ENCODE measurements at places on chromosomes 5 and 9.

DNA sequence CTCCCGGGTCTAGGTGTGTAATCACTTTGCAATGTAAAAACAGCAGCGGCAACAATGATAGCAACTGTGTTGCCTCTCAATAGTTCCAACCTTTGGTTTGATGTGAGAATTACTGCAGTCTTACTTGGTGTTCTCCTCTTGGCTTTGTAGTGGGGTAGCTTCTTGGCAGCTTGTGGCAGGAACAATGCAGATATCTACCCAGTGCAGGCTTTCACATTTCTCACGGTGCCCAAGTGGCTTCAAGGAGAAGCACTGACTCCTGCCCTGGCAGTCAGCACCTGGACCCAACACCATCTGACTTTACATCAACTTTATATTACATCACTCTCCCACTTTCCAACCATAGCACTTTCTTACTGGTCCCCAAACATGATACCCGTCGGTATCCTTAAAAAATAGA is 28.4 kb upstream of the TIFAB start:
- no peak for DNase-seq

GRCh38 chr5:146273109-146273508 is 65.5 kb upstream of the POU4F3 start:
- no peak for DNase-seq

DNA sequence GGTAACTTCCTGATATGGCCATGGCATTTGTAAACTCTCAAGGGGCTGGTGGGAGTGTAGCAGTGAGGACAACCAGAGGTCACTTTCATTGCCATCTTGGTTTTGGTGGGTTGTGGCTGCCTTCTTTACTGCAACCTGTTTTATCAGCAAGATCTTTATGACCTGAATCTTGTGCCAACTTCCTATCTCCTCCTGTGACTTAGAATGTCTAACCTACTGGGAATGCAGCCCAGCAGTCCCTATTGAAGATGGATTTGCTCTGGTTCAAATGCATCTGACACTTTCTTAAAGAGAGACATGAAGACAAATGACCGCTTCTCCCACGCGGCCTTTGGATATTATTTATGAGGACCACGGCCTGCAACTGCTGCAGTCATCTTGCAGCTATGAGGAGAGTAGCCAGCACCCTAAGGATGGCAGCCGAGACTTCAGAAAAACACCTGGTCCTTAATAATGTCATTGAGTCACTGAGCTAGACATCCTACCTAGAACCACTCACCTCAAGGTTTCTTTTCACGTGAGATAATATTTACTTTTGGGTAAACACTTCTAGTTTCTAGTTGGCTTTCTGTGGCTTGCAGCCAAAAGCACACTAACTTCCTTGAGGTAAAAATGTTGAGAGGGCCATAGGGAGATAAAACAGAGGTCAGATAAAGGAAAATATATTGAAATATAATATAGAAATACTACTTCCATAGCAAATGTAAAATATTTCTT is 28.2 kb downstream of the CETN3 start:
- DNase-seq = no peak

DNA sequence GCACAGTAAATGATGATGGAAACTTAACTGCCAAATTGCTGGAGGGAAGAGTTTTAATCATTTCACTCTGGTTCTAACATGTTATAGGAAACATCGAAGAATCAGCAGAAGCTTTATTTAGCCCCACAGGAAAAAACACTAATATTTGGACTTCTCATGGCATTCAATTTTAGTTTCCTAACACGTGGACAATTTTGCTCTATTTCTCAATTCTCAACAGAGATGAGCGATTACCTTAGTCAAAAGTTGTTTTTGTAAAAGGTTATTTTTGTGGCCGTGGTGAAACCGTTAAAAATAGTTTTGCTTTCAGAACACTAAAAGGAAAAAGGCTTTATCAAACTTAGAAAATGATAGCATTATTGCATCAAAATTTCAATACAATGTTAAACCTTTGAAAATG is 235.2 kb downstream of the PLK2 start:
- DNase-seq = no peak

DNA sequence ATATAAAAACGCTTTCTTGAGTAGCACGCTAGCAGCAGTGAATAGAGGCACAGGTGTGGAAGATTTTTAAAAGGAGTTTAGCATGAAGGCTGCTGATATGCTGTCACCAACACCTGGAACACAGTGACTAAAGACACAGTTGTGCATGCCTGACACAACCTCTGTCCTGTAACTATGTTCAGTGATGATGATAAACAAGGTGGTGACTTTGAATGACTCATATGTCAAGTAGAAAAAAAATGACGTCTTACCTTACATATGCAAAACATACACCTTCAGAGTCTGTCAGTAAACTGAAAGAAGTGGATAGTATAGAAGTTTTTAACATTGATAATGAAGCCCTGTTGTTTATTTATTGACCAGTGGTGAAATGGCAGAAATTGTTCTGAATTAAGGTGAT is 66.2 kb upstream of the ADCY2 start:
- DNase-seq = no peak

- DNase-seq = no peak
These were observed 52.6 kb upstream of the RUFY1 start for GRCh38 chr5:179497636-179498340.

- DNase-seq = no peak
These were observed 79.7 kb downstream of the ELAVL2 start for GRCh38 chr9:23746317-23746716.

Data from Caco-2 (cell line).